ENCODE measurements at places on chromosomes 16 and 17.

GRCh38 chr17:73365301-73365874 lies 53.6 kb upstream of the CDC42EP4 start:
- no peak for DNase-seq

DNA sequence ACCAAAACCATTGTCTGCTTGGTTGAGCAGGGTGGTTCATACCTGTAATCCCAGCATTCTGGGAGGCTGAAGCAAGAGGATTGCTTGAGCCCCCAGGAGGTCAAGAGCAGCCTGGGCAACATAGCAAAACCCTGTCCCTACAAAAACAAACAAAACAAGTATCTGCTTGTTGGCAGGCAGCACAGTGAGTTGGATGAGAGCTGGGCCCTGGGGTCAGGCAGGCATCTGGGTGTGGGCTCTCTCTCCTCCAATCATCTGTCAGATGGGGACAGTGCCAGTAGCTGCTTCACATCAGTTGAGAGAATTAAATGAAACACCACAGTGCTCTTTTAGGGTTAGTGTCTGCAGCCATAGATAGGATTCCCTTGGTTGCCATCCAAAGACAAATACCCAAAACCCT lies 5.8 kb downstream of the ARMC7 start:
- no peak for DNase-seq

GRCh38 chr17:59512844-59513385 lies 52.5 kb upstream of the DHX40 start:
- no peak for DNase-seq

DNA sequence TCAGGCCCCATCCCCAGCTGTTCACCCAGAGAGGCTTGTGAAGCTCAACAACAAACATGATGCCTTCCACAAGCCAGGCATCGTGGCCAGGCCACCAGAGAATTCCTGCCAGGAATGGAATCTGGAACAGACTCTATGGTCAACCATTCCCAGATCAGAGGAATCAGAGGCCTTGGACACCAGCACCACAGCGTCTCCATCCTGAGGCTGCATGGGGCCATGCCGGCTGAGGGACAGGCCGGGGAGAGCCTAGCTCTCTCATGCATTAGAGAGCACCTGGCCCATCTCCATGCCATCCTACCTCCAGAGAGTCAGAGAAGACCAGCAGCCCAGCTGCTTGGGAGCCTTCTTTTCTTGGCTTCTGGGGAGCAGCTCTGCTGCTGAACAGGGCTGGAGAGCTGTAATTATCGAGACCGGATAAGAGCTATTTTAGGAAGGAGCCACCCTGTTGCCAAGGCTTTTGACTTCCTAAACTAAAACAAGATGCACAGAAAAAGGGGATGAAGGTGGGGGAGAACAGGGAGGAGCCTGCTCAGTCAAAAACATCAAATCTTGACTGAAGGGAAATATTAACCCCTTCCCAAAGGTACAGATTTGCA lies 24.5 kb upstream of the MTMR4 start:
- no peak for DNase-seq

GRCh38 chr16:89924297-89924924 lies 1.3 kb downstream of the TUBB3 start:
- no peak for DNase-seq
